Endothelial cell (in vitro differentiated cells): ENCODE measurements at places on chromosomes 11 and 22. TPM values are rescaled to one million over a fixed set of nuclear protein-coding genes. Genes with fewer than 3 reads are reported as not detected.
A peak's percentile ranks its signal among the peaks of the same experiment; 100 is the strongest.

- DNase-seq: no peak
Measured at GRCh38 chr22:21657020-21657359, 8.8 kb upstream of the PPIL2 start.

DNA sequence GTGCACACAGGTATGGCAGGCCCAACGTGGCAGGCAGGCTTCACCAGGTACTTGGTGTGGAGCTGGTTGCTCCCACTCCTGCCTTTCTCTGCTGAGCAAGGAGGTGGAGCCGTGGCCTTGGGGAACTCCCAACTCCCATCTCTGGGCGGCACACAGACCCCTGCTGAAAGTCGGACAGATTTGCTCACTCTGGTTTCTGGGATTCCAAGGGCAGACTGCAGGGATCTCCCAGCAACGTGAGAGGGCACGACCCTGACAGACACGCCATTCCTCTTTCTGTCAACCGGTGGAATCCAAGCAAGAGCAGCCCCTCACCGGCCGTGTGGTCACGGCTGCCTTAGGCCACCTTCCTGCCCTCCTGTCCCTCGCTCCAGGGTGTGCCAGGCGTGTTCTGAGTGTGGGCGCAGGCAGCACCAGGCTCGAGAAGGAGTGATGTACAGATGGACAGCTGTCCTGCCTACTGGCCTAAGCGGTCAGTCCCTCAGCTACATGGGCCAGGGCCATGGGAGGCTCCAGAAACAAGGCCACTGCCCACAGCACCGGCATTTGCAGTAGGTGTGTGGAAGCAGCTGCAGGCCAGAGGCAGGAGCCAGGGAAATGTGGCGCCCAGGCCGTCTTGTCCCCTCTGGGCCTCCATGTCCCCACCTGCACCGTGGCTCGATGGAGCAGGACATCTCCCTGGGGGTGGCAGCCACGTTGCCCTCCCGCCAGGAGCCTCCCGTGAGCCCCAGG is 13.7 kb upstream of the PPARA start:
- DNase-seq: no peak

- DNase-seq: no peak
Measured at GRCh38 chr22:27620367-27621154, 181.0 kb downstream of the MN1 start.

GRCh38 chr11:76810151-76810853 is 27.1 kb downstream of the TSKU start:
- peak; percentile 47 for DNase-seq

DNA sequence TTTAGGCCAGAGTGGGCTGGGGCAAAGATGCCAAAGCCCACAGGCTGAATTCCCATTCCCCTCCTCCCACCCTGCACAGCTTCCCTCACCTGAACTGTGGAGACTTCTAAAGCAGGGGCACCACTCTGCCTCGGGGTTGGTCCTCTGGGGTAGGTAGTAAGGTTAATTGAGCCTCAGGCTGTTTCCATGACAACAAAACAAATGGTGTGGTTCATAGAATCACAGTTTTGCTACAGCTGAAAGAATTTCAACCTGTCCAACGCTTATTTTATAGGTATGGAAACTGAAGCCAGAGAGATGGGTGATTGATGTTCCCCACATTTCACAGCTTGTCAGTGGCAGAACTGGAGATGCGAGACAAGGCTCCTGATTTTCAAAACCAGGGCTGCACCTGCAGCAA is 109.5 kb downstream of the SNX19 start:
- no peak for DNase-seq

MYBPC3 gene
- not detected for total RNA-seq

PTPRCAP gene
- total RNA-seq: 12.9 TPM

FAM111B gene
- total RNA-seq: 3.4 TPM
